Activated CD8-positive, alpha-beta T cell treated with anti-CD3 and anti-CD28 coated beads for 36 hours (primary cell): ENCODE measurements at places on chromosomes 2 and 18. TPM values are rescaled to one million over a fixed set of nuclear protein-coding genes. Genes with fewer than 3 reads are reported as not detected.

Gene LOXL3
- total RNA-seq: 0.38 TPM

Gene GALNT3
- total RNA-seq: 1.9 TPM

Gene HEATR5B
- total RNA-seq: 15.2 TPM

Gene BOK
- 0.16 TPM for total RNA-seq

Gene REEP1
- total RNA-seq: 0.23 TPM

Gene CYS1
- 0.11 TPM for total RNA-seq

Gene NCKAP5
- total RNA-seq: not detected

Gene NAPG
- 29.7 TPM for total RNA-seq

GRCh38 chr2:222526480-222527277 lies 102.3 kb downstream of the SGPP2 start:
- DNase-seq: no peak
- no peaks in the 10 kb centered on the region for H3K27me3 ChIP-seq
- no peaks in the 10 kb centered on the region for H3K4me1 ChIP-seq
- no peaks in the 10 kb centered on the region for H3K36me3 ChIP-seq

GRCh38 chr18:10402871-10403559 lies 51.4 kb upstream of the APCDD1 start:
- no peak overlapping the region for H3K27ac ChIP-seq
- DNase-seq: no peak
- no peak overlapping the region for H3K4me3 ChIP-seq
- no peaks in the 10 kb centered on the region for H3K36me3 ChIP-seq

GRCh38 chr2:126913881-126914615 lies 15.4 kb downstream of the TEX51 start:
- DNase-seq: no peak
- no peaks in the 10 kb centered on the region for H3K27me3 ChIP-seq
- no peak overlapping the region for H3K4me3 ChIP-seq

GRCh38 chr2:176826984-176827668 lies 385.5 kb upstream of the HNRNPA3 start:
- H3K27ac ChIP-seq: peak overlapping the region; percentile 93
- no peaks in the 10 kb centered on the region for H3K36me3 ChIP-seq
- peak; percentile 89 for DNase-seq
- peak overlapping the region; percentile 55 for H3K4me3 ChIP-seq
- peaks cover 2% of the 10 kb centered on the region for H3K27me3 ChIP-seq
- H3K4me1 ChIP-seq: peaks cover 56% of the 10 kb centered on the region

GRCh38 chr18:6629635-6630140 lies 99.8 kb upstream of the ARHGAP28 start:
- H3K4me1 ChIP-seq: no peaks in the 10 kb centered on the region
- DNase-seq: no peak
- no peaks in the 10 kb centered on the region for H3K27me3 ChIP-seq
- no peak overlapping the region for H3K27ac ChIP-seq

DNA sequence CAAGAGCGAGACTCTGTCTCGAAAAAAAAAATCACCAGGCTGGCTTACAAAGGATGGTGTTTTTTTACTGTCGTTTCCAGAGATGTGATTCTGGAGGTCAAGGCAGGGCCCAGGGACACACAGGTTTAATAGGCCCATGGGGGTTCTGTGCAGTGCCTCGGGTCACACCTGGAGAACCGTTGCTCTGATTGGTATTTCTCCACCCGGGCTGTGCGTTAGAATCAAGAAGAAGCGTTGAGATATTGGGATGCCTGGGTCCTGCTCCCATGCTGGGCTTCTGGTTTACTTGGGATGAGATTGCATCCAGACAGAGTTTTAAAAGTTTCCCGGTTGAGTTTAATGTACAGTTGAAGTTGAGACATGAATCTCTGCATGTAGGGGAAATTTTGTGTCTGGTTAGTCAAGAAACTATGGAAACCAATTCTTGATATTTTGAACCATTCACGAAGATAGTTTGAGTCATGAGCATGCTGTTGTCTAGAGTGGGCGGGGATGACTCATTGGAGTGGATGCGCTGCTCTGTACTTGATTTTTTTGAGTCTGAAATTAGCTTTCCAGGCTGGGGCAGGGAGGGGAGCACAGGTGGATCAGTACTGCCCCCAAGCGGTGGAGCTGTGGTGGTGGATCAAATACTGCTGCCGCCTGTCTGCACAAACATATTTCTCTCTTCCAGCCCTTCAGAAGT lies 50.1 kb downstream of the GREB1 start:
- peaks cover 1% of the 10 kb centered on the region for H3K27me3 ChIP-seq
- peak; percentile 97 for DNase-seq
- no peak overlapping the region for H3K27ac ChIP-seq
- peaks cover 14% of the 10 kb centered on the region for H3K4me1 ChIP-seq
- no peaks in the 10 kb centered on the region for H3K36me3 ChIP-seq

DNA sequence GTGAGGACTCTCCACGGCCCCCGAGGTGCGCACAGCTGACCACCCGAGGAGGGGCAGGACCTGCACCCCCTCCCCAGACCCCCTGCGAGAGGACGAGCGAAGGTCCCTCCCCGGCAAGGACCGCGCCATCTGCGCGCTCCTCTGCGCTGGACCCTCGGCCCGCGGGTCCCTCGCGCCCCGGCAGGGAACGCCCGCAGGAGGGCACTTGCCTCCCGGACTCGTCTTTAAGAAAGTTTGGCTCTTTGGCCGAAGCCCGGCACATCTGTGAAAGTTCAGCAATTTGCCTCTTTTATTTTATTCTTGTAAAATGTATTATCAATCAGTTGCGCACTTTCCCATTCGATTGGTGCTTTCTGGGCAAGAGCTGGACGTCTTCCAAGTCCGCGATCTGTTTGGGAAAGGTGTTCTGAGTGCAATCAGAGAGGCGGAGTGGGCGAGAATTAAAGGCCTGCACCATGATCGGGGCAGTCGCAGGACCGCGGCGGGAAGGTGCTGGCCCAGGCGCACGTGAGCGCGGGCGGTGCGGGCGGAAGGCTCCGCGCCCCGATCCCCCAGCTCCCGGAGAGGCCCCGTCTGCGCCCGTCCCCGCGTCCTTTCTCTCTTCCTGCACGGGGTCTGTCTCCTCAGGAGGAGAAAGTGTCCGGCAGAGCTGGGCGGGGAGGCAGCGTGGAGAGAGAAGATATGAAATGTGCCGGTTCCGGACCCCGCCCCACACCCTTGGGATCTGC lies 1.6 kb upstream of the ALKAL2 start:
- DNase-seq: no peak
- H3K4me3 ChIP-seq: peak overlapping the region; percentile 49
- H3K4me1 ChIP-seq: peaks cover 12% of the 10 kb centered on the region
- peaks cover 25% of the 10 kb centered on the region for H3K27me3 ChIP-seq
- no peaks in the 10 kb centered on the region for H3K36me3 ChIP-seq
- H3K27ac ChIP-seq: no peak overlapping the region

- no peak overlapping the region for H3K4me3 ChIP-seq
- H3K27ac ChIP-seq: no peak overlapping the region
- no peaks in the 10 kb centered on the region for H3K36me3 ChIP-seq
- H3K27me3 ChIP-seq: peaks cover 3% of the 10 kb centered on the region
- DNase-seq: no peak
Measured at GRCh38 chr2:165681841-165682240, 112.2 kb downstream of the GALNT3 start.

DNA sequence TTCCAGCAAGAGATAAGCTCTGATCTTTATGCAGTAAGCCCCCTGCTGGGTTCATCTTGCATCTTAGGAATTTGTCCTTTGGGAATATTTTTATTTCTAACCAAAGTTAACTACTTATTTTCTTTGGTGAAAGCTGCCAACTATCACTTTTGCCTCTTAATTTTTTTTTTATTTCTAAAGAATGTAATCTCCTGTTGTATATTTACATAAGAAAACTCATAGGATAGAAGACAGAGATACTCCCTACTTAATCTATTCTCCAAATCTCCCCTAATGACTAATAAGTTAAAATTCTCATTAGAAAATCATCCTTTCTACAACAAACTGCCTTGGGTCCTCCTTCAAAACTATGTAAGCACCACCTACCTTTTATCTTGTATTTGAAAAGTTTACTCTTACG lies 612.2 kb upstream of the SLC39A10 start:
- H3K27ac ChIP-seq: no peak overlapping the region
- H3K4me3 ChIP-seq: no peak overlapping the region
- no peaks in the 10 kb centered on the region for H3K36me3 ChIP-seq
- DNase-seq: no peak

GRCh38 chr2:148614014-148614321 lies 30.6 kb upstream of the EPC2 start:
- H3K27ac ChIP-seq: peak overlapping the region; percentile 7
- DNase-seq: no peak
- no peaks in the 10 kb centered on the region for H3K27me3 ChIP-seq
- no peaks in the 10 kb centered on the region for H3K36me3 ChIP-seq

DNA sequence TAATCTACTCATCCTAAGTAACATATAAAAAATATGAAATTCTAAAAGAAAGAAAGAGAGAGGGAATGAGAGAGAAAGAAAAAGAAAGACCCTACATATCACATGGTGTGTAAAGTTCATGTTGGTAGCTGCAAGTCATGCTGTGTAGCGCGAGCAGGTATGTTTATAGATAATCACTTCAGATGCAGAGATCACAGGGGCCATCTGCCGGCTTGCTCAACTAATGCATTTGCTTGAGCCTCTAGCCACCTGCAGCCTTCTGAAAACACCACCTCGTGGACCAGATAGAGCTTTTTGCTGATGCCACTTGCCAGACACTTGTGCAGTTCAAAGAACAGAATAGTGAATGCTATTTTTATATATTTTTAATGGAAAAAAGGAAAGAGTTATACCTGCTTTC lies 37.6 kb downstream of the CDH7 start:
- DNase-seq: no peak
- H3K4me3 ChIP-seq: no peak overlapping the region
- no peaks in the 10 kb centered on the region for H3K36me3 ChIP-seq
- no peaks in the 10 kb centered on the region for H3K27me3 ChIP-seq

- H3K36me3 ChIP-seq: peaks cover 35% of the 10 kb centered on the region
- no peaks in the 10 kb centered on the region for H3K27me3 ChIP-seq
- H3K4me3 ChIP-seq: no peak overlapping the region
- no peaks in the 10 kb centered on the region for H3K4me1 ChIP-seq
Measured at GRCh38 chr2:15359716-15360531, 201.2 kb downstream of the NBAS start.

DNA sequence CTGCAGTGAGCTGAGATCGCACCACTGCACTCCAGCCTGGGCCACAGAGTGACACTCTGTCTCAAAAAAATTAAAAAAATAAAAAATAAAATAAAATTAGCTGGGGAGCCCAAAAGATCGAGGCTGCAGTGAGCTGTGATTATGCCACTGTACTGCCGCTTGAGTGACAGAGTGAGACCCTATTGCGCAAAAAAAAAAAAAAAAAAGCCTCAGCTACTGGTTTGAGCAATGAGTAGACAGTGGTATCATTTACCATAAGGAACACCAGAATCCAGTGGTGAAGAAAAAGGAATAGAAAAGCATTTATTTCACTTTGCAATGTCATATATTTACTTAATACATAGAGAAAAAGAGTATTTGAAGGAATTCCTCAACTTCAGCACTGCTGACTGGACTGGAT lies 3.0 kb downstream of the SAP130 start:
- no peaks in the 10 kb centered on the region for H3K27me3 ChIP-seq
- H3K4me1 ChIP-seq: peaks cover 18% of the 10 kb centered on the region
- H3K36me3 ChIP-seq: peaks cover 3% of the 10 kb centered on the region
- H3K27ac ChIP-seq: no peak overlapping the region
- DNase-seq: no peak
